ENCODE measurements at places on chromosomes 6 and 20.
A peak's percentile ranks its signal among the peaks of the same experiment; 100 is the strongest.

- no peak for DNase-seq
These were observed 194.2 kb downstream of the SLC35F1 start for GRCh38 chr6:118101220-118101619.

GRCh38 chr20:8330319-8330784 lies 198.3 kb downstream of the PLCB1 start:
- no peak for DNase-seq

- no peak for DNase-seq
These were observed 181.9 kb downstream of the HAO1 start for GRCh38 chr20:7758406-7758805.

DNA sequence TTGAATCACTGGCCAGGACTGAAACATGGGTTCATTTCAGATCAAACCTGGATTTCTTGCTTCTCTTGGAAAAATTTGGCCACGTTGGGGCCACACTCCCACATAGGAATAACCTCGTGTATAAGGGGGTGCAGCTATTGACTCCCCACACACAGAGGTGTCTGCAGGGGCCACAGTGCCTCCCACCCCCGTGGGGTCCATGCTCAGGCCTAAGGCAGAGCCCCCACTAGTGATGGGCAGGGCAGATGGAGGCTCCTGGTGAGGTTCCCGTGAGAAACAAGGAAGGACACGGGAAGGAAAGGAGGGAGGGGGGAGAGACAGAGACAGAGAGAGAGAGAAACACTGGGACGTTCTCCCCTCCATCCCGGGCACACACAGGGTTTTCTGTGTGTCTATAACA lies 230.5 kb downstream of the ERMARD start:
- no peak for DNase-seq

GRCh38 chr20:13267231-13267630 lies 46.2 kb downstream of the ISM1 start:
- DNase-seq: no peak

GRCh38 chr20:49482621-49483017 lies at the start of gene KCNB1:
Gene KCNB1, minus strand, starts transcription at chr20:49482668. Its CDS starts 188 bp downstream, at chr20:49482480.
- DNase-seq: no peak

DNA sequence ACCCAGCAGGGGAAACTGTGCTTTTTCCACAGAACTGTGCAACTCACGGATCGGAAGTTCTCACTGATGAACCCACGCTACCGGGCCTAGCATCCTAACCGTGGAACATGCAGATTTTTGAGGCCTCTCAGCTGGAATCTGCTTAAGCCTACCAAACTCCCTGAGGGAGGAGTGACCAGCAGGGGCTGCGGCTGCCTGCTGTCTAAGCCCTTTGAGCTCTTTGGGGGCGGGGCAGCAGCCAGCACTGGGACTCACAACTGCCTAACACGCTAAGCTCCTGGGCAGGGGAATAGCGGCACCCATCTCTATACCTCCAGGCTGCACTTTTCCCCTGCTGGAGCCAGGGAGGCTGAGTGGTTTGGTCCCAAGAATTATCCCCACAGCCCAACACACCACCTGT lies 20.4 kb upstream of the METTL24 start:
- DNase-seq: no peak

GRCh38 chr6:49902856-49903255 lies 36.5 kb upstream of the CRISP1 start:
- no peak for DNase-seq

DNA sequence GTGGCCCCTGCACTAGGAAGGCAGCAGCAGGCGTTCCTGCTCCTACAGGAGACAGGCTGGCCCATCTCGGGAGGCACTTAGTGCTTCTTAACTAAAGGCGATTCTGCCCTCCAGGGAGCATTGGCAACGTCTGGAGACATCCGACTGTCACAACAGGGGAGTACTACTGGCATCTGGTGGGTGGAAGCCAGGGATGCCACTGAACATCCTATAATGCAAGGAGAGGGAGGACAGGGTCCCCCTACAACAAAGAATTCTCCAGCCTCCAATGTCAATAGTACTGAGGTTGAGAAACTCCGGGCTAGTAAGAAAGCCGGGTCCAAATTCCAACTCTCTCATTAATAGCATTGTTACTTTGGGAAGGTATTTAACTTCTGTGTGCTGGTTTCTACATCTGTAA lies 119.4 kb upstream of the ARMC2 start:
- DNase-seq: no peak

DNA sequence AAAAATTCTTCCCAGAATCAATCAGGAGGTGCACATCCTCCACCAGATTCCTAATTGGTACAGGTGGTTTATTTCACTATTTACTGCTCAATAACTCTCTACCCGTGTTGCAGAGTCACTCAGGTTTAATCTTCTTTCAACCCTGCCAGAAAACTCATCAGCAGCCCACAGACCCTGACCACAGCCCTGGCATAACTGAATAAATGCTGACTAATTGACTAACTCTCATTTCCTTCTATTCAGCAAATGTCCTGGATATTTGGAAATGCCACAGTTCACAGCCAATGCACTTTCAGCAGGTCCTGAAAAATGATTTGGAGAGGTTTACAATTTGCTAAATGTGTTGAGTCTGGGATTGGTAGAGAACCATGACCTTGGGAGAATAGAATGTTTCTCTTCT lies 62.3 kb downstream of the TRMT6 start:
- DNase-seq: no peak

DNA sequence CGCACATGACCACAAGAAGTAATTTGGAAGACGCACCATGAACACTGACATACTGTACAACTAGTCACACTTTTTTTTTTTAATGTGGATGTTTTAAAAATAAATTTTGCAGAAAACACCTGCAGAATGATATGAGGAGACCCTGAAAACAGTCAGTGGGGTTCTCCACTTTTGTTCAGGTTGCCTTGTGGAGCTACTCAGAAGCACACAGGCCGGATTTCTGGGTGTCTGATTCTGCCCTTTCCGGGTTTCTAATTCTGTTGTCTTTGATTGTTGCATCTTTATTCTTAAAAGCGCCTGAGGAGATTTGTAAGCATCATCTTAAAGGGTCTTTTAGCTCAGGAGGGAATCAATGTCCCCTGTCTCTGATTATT lies 74.5 kb downstream of the SSR1 start:
- DNase-seq: no peak

DNA sequence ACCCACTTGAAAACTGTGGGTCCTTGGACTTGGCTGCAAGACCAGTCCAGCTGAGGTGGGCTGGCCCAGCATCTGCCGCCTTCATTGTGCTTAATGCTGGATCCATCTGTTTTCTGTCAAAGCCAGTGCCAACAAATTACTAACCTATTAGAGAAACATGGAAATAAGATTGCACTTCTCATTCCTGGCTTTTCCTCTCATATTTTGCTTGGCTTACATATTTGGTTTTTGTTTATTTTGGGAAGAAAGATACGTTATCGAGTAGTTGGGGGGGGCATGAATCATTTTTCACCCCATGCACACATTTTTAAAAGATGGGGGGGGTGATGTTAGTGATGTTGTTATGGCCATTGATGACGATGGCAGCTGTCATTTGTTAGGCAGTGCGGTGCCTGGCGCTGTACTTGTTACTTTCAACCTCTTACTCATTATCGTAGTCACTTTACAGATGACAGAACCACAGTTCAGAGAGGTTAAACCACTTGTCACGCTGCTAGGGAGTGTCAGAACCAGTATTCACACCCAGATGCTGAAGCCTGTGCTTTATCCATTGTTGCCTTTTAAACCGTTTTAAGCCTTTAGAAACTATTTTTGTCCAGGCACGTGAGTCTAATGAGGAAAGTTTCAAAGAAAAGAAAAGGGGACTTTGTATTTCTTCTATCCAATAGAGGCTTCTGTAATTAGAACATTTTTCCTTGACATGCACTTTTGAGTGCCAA lies 180.0 kb downstream of the TMEM242 start:
- DNase-seq: no peak

GRCh38 chr6:43916924-43917877 lies 147.2 kb downstream of the VEGFA start:
- no peak for DNase-seq

DNA sequence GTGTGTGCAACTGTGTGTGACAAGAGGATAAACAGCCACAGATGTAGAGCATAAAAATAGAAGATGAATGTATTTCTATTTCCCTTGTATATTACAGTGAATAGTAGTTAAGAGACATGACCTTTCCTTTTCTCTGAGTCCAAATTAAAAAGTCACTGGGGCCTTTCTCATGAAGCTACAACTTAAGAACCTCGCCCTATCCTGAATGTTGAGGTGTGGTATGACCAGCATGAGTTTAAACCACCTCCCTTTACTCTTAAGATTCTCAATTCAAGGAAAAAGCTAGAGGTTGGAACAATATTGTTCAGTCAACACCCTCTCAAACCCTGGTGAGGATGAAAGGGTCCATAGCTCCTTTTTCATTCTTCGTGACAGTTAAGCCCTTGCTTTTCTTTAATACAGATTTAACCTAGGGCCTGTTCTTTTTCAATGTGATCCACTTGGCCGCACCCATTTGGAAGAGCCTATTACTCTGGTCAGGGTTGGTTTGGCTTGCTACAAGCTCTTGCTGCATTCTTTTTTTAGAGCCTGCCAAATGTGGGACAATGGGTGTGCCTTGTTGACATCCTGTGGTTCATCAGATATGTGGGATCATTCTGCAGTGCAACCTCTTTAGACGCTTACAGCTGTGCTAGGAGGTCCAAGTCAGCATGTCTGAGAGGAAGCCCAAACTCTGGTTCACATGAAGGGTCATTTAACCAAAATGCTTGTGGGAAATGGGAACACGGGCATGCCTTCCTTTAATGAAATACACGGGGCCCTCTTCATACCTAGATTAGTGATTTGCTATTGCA lies 290.0 kb downstream of the HAO1 start:
- no peak for DNase-seq

DNA sequence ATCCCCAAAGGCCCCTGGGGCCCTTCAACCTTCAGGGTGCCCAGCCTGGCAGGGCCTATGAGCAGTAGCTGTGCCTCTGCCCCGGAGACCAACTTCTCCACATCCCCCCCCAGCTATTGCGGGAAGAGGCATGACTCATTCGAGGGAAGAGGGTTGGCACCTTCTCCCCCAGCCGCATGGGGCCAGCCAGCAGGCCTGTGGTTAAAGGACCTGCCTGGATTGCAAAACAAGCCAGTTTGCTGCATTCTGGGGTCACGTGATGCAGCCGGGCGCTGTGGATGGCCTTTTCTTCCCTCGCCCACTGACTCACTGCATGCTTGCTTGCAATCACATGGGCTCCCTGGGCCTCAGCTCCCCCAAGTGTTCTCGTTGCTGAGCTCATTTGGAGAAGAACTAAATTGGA lies 182.5 kb downstream of the MAFB start:
- DNase-seq: peak; percentile 46

DNA sequence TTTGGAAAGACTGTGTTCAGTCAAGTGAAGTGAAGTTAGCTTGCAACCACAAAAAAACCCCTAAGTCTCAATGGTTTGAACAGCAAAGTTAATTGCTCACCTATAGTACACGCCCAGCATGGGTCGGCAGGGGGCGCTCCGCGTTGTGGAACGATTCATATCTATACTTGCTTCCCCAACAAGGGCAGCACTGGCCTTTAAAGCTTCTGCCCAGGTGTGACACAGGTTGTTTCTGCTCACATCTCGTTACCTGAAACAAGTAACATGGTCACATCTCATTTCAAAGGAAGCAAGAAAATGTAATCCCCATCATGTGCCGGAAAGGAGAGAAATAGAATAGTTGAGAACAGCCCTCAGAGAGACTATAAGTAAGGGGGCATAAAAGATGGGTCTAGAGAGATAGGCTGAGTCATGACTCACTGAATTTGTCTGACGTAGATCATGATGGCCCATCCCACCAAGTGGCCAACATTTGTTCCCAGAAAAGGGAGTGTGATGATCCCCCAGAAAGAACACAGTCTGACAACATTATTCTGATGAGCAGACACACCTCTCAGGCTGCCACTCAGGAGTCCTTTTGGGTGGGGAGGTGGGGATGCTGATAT lies 29.0 kb downstream of the HNF4A start:
- DNase-seq: peak; percentile 71

- no peak for DNase-seq
These were observed 30.4 kb downstream of the GABRR1 start for GRCh38 chr6:89186762-89187161.

- DNase-seq: no peak
These were observed 7.4 kb upstream of the KLHL32 start for GRCh38 chr6:96917098-96917497.

- DNase-seq: peak; percentile 20
These were observed 16.6 kb downstream of the SLC22A1 start for GRCh38 chr6:160137989-160138835.

GRCh38 chr6:99216959-99217358 lies 132.5 kb downstream of the FAXC start:
- DNase-seq: no peak

DNA sequence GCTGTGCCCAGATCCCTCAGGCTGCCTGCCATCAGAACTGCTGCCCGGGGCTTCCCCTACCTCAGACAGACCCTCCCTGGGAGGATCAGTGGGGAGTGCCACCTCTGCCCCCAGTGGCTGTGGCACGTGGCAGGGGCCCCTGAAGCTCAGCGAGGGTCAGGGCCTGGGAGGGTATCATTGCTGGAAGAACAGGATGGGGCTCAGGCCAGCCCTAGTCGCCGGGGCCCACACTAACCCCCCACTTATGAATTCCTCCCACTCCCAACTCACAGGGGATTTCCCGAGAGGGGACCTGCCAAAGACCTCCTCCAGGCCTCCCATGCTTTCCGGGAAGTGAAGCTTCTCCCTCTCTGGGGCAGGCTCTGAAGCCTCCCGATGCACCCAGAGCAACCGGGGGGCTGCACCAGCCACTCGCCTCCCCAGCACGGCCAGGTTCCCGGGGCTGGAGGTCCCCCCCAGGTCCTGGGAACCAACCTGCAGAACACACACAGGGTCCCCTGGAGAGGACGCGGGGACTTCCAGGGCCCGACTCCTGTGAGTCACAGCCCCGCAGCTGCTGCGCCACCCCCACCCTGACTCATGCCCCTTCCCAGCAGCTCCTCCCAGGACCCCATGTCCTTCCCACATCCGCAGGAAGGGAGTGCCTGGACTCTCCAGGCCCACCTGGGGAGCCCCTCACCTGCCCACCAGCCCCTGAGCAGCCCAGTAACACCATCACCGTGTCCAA lies 2.5 kb downstream of the TNFRSF6B start:
- DNase-seq: no peak

DNA sequence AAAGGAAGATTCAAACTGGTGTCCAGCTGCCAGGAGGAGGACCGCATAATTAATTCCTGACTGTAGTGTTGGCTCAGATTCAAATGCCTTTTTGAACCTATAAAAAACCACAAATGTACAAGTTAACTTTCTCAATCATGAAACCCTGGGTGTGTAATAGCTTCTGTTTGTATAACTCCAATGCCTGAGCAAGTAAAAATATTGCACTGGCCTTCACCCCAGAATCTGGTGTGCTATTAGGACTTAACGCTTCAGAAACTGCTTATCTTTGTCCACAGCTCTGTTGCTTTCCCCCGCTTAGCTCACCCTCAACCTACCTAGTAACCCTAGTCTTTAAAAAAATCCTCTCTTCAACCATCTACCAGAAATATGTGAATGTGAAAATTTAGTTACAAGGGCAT lies 119.1 kb upstream of the MAP7 start:
- DNase-seq: no peak

Measured in KG1 (cell line).